ENCODE measurements at places on chromosomes 6 and 20.

- peak; percentile 98 for DNase-seq
Measured at GRCh38 chr6:37059344-37060194, 54.1 kb downstream of the FGD2 start.

- DNase-seq, result no peak
Measured at GRCh38 chr6:105078386-105078708, 101.5 kb downstream of the POPDC3 start.

DNA sequence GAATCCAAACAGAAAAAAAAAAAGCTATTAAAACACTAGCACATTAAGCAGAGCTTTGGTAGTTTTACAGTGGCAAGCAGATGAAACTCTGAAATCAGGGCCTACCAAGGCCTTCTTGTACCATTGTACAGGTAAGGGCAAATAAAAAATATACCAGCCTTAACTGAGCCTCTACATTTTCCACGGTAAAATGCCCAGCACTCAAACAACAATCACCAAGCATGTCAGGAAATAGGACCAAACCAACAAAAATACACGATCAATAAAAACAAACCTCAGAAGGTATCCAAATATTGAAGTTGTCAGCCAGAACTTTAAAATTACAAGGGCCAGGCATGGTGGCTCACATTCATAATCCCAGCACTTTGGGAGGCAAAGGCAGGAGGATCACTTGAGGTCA is 18.3 kb downstream of the TRERF1 start:
- DNase-seq, result no peak

- DNase-seq, result no peak
Measured at GRCh38 chr6:148814082-148814790, 67.4 kb downstream of the UST start.

GRCh38 chr6:48110436-48111142 is 408 bp downstream of the PTCHD4 start:
- DNase-seq, result no peak

Data from mammary epithelial cell (primary cell).